ENCODE measurements at places on chromosomes 4 and X. TPM values are rescaled to one million over a fixed set of nuclear protein-coding genes. Genes with fewer than 3 reads are reported as not detected.

Gene STEEP1
- 24.0 TPM for total RNA-seq

DNA sequence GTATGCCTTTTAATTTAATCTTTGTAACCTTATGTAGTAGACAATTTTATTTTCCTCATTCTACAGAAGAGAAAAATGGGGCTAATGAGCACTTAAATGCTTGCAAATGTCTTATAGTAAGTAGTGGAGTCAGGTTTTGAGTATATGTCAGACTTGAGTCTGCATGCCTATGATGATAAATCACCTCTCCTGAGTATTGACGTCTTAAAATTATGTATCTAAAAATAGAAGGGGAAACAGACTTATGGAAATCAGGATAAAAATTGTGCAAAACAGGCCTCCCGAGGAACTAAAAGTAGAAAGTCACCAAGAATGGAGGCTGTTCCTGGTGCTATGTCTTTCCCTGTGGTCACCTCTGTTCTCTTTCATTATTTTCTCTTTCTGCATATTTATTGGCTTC, 92.7 kb downstream of the STIM2 start:
- DNase-seq = no peak

DNA sequence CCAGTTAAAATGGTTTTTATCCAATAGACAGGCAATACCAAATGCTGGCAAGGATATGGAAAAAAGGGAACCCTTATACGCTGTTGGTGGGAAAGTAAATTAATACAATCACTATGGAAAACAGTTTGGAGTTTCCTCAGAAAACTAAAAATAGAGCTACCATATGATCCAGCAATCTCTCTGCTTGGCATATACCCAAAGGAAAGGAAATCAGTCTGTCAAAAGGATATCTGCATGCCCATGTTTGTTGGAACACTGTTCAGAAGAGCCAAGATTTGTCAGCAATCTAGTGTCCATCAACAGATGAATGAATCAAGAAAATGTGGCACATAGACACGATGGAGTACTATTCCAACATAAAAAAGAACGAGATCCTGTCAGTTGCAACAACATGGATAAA, 91.0 kb upstream of the SH3RF1 start:
- DNase-seq = no peak

Gene TRIM61
- 2.5 TPM for total RNA-seq

Gene MAGEA10
- total RNA-seq = not detected
